A549 treated with RU486 at 1 μM for 4 hours (cell line): ENCODE measurements at places on chromosomes 2 and 18. TPM values are rescaled to one million over a fixed set of nuclear protein-coding genes. Genes with fewer than 3 reads are reported as not detected.

KIAA2012 gene
- not detected in 5 replicates for total RNA-seq

RASGRP3 gene
- total RNA-seq = 0.70 to 1.6 TPM (median 1.2 TPM) in 5 replicates

VIT gene
- not detected in 5 replicates for total RNA-seq

RAPGEF4 gene
- 0.11 to 0.23 TPM (median 0.12 TPM) in 5 replicates for total RNA-seq

GPR35 gene
- total RNA-seq = 0.32 to 1.1 TPM (median 0.87 TPM) in 5 replicates

FHL2 gene
- 66.7 to 89.2 TPM (median 79.7 TPM) in 5 replicates for total RNA-seq

IL36A gene
- not detected in 5 replicates for total RNA-seq

PDE11A gene
- total RNA-seq = 0.19 to 0.61 TPM (median 0.47 TPM) in 5 replicates

EGR4 gene
- total RNA-seq = 0.17 to 0.37 TPM (median 0.27 TPM) in 5 replicates

CYTIP gene
- not detected in 5 replicates for total RNA-seq

NYAP2 gene
- not detected in 5 replicates for total RNA-seq

PLCD4 gene
- 0.29 to 0.71 TPM (median 0.53 TPM) in 5 replicates for total RNA-seq

RTP5 gene
- not detected in 5 replicates for total RNA-seq

SLC5A7 gene
- total RNA-seq = not detected in 5 replicates

LYPD6B gene
- not detected in 5 replicates for total RNA-seq

PIGN gene
- total RNA-seq = 7.8 to 11.1 TPM (median 9.9 TPM) in 5 replicates

MBOAT2 gene
- total RNA-seq = 16.6 to 31.7 TPM (median 30.7 TPM) in 5 replicates

ARHGAP28 gene
- total RNA-seq = 0.05 to 0.48 TPM (median 0.08 TPM) in 3 of 5 replicates, not detected in the others

INPP5D gene
- 0.43 to 1.4 TPM (median 0.51 TPM) in 5 replicates for total RNA-seq

KCTD1 gene
- total RNA-seq = 29.8 to 33.2 TPM (median 31.8 TPM) in 5 replicates

POTEF gene
- total RNA-seq = 0.03 TPM in 1 of 5 replicates, not detected in the others

LRRC30 gene
- total RNA-seq = not detected in 5 replicates

GAREM2 gene
- total RNA-seq = 5.6 to 9.7 TPM (median 7.0 TPM) in 5 replicates

GALNT3 gene
- total RNA-seq = not detected in 5 replicates

GRP gene
- not detected in 5 replicates for total RNA-seq

PTPN2 gene
- 20.5 to 24.4 TPM (median 22.2 TPM) in 5 replicates for total RNA-seq

GALR1 gene
- not detected in 5 replicates for total RNA-seq

MOB4 gene
- 7.3 to 38.8 TPM (median 28.8 TPM) in 5 replicates for total RNA-seq

CRYGD gene
- total RNA-seq = not detected in 5 replicates

TTR gene
- total RNA-seq = 1.8 TPM in 1 of 5 replicates, not detected in the others

TMEM87B gene
- 8.3 to 20.0 TPM (median 18.8 TPM) in 5 replicates for total RNA-seq

CD207 gene
- not detected in 5 replicates for total RNA-seq

DTYMK gene
- total RNA-seq = 115 to 148 TPM (median 137 TPM) in 5 replicates

CROCC2 gene
- not detected in 5 replicates for total RNA-seq

CCDC102B gene
- total RNA-seq = 0.28 to 0.88 TPM (median 0.61 TPM) in 4 of 5 replicates, not detected in the other

SNED1 gene
- total RNA-seq = 0.30 to 1.1 TPM (median 0.53 TPM) in 5 replicates

LIMS2 gene
- total RNA-seq = 4.1 to 7.8 TPM (median 5.2 TPM) in 5 replicates

VWA3B gene
- total RNA-seq = 0.51 to 0.77 TPM (median 0.62 TPM) in 3 of 5 replicates, not detected in the others

ALLC gene
- 0.21 TPM in 1 of 5 replicates, not detected in the others for total RNA-seq

UNC80 gene
- total RNA-seq = not detected in 5 replicates

TMEM17 gene
- 3.3 to 5.7 TPM (median 5.4 TPM) in 5 replicates for total RNA-seq

TBR1 gene
- total RNA-seq = 0.09 to 0.14 TPM in 2 of 5 replicates, not detected in the others

GNLY gene
- total RNA-seq = not detected in 5 replicates

CNDP1 gene
- total RNA-seq = not detected in 5 replicates

SIX3 gene
- 0.32 to 0.63 TPM (median 0.49 TPM) in 5 replicates for total RNA-seq

PJVK gene
- 0.66 to 1.3 TPM (median 0.99 TPM) in 5 replicates for total RNA-seq

AMER3 gene
- total RNA-seq = not detected in 5 replicates

GALNT13 gene
- 7.5 to 12.4 TPM (median 10.0 TPM) in 5 replicates for total RNA-seq
